ENCODE measurements at places on chromosomes 12 and 14.

GRCh38 chr12:31585271-31585670, 5.7 kb downstream of the DENND5B start:
- DNase-seq = no peak

GRCh38 chr14:83101846-83102245, 1568.2 kb upstream of the SEL1L start:
- no peak for DNase-seq

- DNase-seq = no peak
These were observed 11.4 kb downstream of the AGAP2 start for GRCh38 chr12:57726884-57727757.

DNA sequence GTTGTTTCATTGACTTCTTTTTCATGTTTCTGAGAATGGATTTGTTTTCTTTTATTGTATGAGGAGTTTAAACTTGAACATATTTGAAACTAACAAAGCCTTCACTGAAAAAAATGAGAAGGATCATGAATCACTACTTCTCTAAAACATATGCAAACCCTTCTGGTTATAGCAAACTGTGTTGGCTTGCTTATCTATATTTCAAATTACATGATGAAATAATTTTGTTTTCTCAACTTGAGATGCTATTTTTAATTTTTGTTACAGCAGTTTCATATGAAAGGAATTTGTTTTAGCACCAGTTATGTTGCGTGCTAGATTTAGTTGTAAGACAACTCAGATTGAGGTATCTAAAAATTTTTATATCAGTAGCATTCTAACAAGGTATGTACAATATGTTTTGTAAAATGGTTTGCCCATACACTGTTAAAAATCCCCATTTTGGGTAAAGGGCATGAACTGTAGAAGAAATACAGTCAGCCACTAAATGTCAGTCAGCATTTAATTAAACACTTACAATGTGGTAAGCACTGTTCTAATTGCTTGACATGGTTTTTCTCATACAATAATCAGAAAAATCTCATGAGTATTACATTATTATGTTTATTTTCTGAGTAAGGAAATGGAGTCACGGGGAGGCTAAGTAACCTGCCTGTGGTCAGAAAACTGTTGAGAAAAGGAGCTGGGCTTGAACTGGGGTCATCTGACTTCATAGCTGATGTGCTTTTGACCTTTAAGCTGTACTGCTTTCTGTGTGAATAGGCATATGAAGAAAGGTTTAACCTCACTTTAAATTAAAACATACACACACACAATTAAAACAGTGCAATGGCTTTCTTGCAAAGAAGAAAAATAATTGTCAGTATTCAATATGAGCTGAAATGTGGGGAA, 105.7 kb downstream of the PLEKHA5 start:
- no peak for DNase-seq

DNA sequence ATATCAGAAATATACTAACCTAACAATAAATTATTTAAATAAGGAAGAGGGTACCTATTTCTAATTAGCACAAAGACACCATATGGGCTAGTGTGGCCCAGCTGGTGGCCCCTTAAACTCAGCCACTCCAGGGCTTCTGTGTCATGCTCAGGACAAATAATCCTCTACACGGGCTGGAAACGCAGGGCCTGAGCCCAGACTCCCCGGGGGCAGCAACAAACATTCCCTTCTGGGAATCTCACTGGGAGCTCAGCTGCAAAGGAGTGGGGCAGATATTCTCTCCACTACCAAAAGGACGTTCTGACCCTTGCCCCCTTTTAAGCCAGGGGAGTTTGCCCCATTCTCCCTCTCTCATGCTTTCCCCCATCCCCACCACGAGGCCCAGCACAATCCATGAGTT, 43.7 kb upstream of the ELK3 start:
- no peak for DNase-seq

DNA sequence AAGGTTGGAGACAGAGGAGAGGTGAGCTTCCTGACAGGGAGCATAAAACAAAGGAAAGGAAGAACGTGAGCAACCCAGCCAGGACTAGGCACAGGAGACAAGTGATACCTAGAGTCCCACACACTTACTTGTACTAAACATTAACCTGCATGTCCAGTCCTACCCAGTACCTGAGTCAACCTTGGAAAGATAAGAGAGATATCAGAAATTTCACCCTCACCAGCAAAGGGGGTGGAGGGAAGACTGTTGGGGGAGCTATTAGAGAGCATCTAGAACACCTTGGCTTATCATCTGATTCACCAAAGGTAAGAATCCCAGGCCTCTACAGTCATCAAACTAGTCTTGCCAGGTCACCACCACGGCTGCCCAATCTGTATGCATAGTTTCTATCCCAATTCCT, 11.1 kb downstream of the KLHL33 start:
- DNase-seq = no peak

GRCh38 chr12:71955970-71956369, 17.3 kb downstream of the TPH2 start:
- DNase-seq = no peak

GRCh38 chr12:28129031-28129430, 61.2 kb upstream of the CCDC91 start:
- no peak for DNase-seq

- no peak for DNase-seq
These were observed 551.2 kb upstream of the SEL1L start for GRCh38 chr14:82084813-82085212.

GRCh38 chr14:97077253-97077653, 280.1 kb downstream of the VRK1 start:
- DNase-seq = peak; percentile 57

DNA sequence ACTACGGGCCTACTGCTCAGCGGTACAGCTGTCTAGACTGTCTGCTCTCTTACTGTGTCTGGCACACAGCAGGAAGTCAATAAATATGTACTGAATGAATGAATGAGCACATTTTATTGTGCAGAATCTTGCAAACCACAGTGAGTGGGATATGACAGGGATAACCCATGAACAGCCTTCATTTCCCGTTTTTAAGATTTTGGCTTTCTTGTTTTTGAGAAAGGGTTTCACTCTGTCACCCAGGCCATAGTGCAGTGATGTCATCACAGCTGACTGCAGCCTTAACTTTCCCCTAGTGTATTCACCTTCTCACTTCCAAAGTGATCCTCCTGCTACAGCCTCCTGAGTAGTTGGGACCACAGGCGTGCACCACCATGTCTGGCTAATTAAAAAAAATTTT, 203.1 kb downstream of the AEBP2 start:
- DNase-seq = no peak

- no peak for DNase-seq
These were observed 353.6 kb downstream of the TMTC2 start for GRCh38 chr12:83040339-83040738.

DNA sequence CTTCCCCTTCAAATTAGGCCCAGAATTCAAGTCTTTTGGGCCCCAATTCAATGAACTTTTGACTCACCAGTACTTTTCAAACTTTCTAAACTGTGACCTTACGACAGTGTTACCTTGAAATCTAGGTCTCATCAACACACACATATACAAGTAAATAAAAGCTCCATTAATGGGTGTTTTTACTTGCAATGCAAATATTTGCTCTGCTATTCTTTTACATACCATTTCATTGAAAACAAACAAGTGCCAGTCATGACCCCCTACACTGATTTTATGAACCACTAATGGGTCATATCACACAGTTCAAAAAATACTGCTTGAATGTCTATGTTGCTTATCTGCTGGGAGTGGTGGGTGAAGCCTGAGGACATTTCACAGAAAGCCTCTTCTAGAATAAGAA, 9.1 kb upstream of the NR1H4 start:
- no peak for DNase-seq

DNA sequence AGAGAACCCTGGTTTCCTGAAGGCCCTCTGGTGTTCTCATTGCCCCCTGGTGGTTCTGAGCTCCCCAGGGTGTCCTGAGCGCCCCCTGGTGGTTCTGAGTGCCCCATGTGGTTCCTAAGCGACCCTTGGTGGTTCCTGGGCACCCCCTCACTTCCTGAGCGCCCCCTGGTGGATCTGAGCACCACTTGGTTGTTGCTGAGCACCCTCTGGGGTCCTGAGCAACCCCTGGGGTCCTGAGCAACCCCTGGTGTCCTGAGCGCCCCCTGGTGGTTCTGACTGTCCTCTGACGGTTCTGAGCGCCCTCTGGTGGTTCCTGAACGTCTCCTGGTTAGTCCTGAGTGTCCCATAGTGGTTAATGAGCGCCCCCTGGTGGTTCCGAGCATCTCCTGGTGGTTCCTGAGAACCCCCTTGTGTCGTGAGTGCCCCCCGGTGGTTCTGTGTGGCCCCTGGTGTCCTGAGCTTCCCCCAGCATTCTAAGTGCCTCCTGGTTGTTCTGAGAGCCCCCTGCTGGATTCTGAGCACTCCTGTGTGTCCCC, 568.3 kb downstream of the TMEM121 start:
- peak; percentile 72 for DNase-seq

DNA sequence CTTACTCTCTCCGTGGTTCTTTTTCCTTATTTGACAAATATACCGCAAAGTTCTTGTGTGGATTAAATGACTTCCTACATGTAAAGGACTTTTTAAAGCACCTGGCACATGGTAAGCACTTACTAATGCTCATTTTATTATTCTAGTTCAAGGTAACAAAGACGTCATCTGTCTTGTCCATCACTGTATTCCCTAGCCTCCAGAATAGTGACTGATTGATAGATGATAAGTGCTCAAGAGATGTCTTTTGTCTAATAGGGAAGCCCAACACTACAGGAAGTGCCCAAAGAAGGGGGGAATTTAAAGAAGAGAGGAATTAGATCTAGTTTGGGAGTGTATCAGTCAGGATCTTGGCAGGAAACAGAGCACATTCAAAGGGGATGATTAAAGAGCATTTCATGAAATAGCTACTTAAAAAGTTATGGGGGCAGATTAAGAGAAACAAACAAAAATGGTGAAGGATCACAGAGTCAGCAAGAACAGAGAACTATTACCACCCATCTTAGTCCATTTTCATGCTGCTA, 151.9 kb downstream of the GXYLT1 start:
- no peak for DNase-seq

DNA sequence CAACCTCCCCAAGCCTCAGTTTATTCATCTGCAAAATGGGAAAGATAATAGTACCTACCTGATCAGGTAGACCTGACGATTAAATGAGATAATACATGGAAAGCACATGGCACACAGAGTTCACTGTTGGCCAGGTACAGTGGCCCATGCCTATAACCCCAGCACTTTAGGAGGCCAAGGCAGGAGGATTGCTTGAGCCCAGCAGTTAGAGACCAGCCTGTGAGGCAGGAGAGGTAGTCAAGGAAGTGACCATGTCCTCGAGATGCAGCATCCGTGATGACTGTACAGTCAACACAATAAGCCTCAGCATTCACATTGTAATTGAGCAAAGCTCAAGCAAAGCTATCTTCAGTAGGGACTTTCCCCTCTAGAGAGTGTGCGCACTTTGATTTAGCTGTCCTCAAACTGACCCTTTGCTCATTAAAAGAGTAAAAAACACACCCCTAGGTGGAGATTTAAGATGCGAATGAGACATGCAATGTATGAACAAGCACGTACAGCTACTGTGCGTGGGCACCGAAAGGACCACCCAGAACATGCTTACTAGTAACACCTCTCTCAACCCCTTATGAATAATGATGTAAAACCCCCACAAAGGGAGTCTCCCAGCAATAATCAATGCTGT, 9.9 kb downstream of the ISCU start:
- no peak for DNase-seq

Measured in CD4-positive, alpha-beta T cell treated with Interleukin-15 for 1 hour (primary cell).